ENCODE measurements at places on chromosomes 5 and 9.

DNA sequence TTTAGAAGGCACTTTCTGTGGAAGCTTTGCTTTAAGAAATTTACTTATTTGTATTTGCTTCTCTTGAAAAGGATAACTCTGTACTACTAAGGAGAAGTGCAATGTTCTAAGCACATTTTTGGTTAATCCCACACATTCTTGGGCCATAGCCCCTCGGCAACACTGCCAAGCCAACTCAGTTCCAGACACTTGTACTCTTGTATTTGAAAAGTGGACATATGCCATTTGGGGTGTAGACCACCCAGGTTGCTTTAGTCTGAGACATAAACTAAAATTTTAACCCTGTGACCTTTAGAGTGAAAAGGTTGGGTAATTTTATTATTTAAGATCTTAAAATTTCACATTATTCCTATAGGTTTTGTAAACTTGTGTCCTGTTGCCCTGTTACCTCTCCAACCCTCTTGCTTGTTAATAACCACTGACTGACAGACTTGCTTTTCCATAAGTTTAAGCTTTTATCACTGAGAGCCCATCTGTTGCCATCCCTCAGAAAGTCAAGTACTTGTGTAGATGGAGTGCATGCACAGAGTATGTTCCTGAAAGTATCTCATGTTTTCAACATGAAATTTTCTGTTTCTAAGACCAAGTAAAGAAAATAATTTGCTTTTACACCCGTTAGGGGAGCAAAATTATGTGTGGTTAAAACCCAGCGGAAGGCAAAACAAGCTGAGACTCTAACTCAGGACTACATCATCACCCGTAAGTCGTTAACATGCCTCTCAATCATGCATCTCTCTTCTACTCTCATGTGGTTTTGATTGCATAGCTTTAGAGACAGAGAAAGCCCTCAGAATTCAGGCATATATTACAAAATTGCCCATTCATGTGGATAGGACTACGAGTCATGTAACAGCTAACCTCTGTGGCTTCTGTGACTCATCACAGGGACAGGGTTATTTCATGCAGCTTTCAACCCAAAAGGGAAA, 117.3 kb downstream of the GDNF start:
- peak; percentile 94 for DNase-seq

DNA sequence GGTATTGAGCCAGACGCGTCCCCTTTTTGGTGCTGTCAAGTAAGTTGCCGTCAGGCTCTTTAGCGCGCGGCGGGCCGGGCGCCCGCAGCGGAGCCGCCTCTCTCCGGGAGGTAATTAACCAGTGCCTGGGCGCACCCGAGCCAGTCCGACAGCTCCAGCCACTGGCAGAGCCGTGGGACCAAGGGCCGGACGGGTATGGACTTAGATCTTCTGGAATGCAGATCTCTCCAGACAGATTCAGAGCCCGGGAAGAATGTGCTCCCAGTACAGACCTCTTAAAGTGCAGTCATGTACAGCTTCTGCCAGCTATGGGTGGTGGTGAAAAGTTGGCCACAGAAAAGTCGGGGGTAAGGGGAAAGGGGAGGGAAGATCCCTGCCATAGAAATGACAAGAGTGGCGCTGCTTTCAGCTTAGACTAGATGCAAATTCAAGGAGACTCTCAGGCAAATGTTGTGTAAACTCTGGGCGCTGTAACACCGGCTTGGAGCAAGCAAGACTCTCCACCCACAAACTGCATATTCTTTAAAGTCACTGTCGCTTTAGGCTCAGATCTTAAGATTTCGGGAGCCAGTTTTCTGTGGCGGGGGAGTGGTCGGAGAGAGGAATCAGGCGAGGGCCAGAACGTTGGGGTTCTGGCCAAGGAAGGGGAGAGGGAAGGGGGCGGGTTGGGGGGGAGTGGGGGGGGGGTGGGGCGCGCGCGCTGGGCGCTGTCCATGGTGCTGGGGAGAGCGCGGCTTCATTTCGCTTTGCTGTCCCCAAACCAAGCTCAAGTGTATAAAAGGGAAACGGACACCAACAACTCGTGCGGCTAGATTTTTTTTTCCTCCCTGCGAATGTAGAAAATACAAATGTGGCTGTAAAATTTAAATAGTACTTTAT, 29.2 kb downstream of the NR2F1 start:
- DNase-seq = no peak

- DNase-seq = no peak
Observed at GRCh38 chr5:36359267-36359666, 57.6 kb upstream of the RANBP3L start.

DNA sequence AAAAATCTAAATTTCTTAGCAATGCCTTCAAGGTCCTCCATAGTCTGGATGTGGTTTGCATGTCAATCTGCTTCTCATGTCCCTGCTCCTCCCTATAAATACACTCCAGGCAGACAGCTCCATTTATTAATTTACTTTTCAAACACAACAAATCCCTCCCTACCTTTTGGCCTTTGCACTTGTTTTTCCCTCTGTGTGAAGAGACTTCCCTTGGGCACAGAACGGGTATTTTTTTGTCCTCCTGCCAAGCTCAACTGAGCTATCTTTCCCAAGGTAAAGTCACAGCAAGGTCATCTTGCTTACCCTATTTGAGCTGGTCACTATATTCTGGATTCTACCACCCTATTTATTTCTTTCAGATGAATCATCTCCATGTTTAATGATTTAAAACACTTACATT, 159.6 kb upstream of the ANKH start:
- DNase-seq = no peak

- no peak for DNase-seq
Observed at GRCh38 chr5:169410996-169411783, 110.3 kb upstream of the SLIT3 start.

GRCh38 chr5:83925321-83925954, 204.8 kb upstream of the HAPLN1 start:
- DNase-seq = peak; percentile 33

DNA sequence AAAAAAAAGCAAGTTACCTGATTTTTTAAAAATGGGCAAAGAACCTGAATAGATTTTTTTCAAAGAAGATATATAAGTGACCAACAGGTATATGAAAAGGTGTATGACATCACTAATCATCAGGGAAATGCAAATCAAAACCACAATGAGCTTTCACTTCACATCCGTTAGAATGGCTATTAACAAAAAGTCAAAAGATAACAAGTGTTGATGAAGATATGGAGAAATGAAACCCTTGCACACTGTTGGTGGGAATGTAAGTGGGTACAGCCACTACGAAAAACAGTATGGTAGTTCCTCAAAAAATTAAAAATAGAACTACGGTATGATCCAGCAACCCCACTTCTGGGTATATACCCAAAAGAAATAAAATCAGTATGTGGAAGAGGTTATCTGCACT, 134.8 kb downstream of the UGCG start:
- DNase-seq = no peak
